CD4-positive, alpha-beta memory T cell (primary cell): ENCODE measurements at places on chromosomes 1 and 21.

GRCh38 chr1:6967431-6968111 is 182.3 kb downstream of the CAMTA1 start:
- DNase-seq: no peak

GRCh38 chr1:156627313-156627880 is 8.2 kb downstream of the HAPLN2 start:
- DNase-seq: peak; percentile 38

- DNase-seq: no peak
These were observed 22.0 kb downstream of the THAP3 start for GRCh38 chr1:6646499-6647148.

- DNase-seq: no peak
These were observed 170.4 kb downstream of the PTPRC start for GRCh38 chr1:198809247-198809646.

DNA sequence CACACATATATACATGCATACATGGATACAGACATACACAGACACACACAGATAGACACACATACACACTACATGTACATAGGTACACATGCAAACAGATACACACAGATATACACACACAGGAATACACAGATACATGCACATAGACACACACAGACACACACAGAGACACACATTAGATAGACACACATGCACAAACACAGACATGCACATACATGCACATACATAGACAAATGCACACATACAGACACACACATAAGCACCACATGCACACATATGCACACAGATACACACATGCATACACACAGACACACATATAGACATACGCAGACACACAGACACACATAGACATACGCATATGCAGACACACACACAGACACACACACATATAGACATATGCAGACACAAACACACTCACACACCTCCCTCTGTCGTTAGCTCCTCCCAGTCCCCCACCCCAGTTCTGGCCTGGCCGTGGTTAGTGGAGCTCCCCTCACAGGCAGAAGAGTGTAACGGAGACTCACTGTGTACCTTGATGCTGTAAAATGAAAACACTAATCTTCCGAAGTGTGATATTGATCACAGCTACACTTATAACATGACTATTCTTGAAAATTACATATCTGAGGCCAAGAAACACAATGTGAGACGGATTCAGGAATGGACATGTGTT is 7.6 kb downstream of the UBASH3A start:
- no peak for DNase-seq

DNA sequence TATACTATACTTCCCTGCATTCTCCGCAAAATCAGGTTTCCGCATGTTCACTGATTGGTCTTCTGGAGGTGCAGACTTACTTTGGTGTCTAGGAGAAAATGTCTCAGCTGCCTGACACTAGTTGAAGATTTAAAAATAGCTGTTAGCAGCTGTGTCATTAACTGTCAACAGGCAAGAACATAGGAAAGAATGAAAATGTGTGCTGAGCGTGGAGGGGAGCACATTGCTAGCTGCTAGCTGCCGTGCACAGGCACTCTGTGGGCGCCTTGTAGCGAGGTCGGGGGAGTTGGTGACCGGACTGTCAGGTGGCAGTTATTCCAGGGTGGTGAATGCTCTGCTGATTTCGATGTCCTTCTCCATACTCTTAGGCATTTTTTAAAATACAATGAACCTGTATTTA is 5.2 kb downstream of the FAAH start:
- DNase-seq: no peak
